T1000 (cell line): ENCODE measurements at places on chromosomes 6 and 20.

DNA sequence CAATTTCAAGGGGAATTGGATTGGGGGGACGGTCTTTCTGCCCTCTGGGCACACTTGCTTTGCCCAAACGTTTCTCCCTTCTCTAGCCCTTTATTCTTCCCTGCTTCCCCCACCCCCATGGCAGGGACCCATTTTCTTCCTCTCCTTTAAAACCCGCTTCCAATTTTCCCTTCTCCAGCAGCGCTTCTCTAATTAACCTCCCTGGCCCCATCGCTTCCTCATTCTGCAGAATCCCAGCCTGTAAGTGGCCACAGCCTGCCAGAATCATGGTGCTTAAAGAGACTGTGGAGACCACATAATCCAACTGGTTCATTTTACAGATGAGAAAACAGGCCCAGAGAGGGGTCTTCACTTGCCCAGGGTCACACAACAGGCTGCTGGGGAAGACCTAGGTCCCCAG lies 61.4 kb downstream of the CPNE5 start:
- no peak for DNase-seq

- DNase-seq, result no peak
Observed at GRCh38 chr6:15515660-15516375, 147.0 kb downstream of the DTNBP1 start.

- peak; percentile 10 for DNase-seq
Observed at GRCh38 chr6:35148167-35148741, 7.1 kb upstream of the TCP11 start.

GRCh38 chr6:45084257-45084656 lies 243.9 kb upstream of the RUNX2 start:
- no peak for DNase-seq

DNA sequence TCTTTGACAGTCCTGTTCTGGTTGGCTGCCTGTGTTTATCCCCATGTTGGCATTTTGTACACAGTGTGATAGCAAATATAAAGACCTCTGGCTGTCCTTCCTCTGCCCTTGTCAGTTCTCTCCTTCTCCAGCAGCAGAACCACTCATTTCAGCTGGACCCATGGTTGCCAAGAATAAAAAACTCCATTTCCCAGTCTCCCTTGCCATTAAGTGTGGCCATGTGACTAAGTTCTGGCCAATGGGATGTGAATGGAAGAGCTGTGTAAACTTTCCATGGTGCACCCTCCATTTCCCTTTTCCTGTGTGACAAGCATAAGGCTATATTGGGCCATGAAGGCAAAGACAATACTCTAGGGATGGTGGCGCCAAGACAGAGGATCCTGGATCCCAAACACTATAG lies 78.4 kb upstream of the TBC1D7 start:
- no peak for DNase-seq

GRCh38 chr6:25359191-25359861 lies 80.2 kb downstream of the CARMIL1 start:
- peak; percentile 18 for DNase-seq

- DNase-seq, result no peak
Observed at GRCh38 chr6:119436583-119436982, 87.0 kb upstream of the MAN1A1 start.

DNA sequence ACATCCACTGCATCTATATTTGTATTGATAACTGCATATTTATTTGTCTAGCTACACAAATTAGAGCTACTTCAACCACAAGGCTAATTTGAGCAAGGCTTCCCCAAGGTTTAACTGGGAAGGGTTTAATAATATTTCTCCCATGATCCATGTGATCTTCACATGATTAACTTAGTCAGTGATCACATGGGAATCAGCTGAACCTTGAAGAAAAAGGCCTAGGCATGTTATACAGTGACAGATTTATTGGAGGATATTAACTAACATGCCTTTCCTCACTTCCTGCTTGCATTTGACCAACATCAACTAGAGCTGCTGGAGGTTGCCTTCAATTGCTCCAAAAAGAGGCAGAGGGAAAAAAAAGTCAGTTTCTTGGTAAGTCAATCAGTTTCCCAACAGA lies 417.0 kb downstream of the HAO1 start:
- DNase-seq, result no peak

- DNase-seq, result no peak
Observed at GRCh38 chr6:108254433-108255410, 6.1 kb downstream of the SNX3 start.

DNA sequence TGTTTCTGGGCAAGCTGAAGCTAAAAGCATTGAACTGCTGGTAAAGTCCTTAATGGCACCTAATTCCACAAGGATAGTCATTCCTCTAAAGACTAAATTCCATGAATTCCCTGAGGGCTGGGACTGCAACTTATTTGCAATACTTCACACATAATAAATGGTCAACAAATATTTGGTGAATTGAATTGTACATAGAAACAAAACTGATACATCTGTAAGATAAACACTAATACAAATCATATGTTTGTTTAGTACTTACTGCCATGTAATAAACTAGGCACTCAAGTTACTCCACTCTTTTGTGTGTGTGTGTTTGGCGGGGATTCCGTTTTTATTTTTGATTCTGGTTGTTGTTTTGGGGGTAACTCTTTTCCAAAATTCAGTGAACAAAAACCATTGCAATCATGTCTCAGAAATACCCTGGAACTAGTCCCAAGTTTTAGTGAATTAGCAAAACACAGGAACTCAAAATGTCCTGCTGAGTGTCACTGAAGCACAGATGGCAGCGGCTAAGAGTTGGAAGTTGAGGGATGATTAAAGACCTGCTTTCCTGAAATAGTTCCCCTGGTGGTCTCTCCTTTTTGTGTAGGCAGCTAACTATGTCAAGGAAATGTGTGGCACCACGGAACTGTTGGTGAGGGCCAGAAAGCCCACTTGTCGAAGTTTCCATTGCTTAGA lies 74.8 kb upstream of the SNRPB2 start:
- DNase-seq, result no peak

GRCh38 chr6:97189767-97190166 lies 93.2 kb downstream of the MMS22L start:
- no peak for DNase-seq

- no peak for DNase-seq
Observed at GRCh38 chr6:11833626-11834592, 55.3 kb upstream of the ADTRP start.

GRCh38 chr20:53408691-53409446 lies 184.8 kb downstream of the ZNF217 start:
- DNase-seq, result no peak

- no peak for DNase-seq
Observed at GRCh38 chr6:45657226-45657625, 279.5 kb upstream of the SUPT3H start.

DNA sequence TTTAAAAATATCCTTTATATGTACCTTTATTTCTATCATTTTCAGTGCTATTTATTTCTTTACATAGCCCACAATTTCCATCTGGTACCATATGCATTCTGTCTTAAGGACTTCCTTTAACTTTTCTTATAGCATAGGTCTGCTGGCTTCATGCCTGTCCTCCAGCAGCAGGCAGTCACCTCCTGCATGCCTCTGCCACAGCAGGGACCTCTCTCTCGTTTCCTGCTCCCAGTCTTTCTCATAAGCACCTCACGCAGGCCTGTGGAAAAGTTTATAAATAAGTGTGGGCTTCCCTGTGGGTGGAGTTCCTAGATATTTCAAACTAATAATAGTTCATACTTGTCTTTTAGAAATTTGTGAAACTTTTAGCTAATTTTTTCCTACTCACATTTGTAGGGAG lies 133.9 kb downstream of the KCNQ5 start:
- no peak for DNase-seq

DNA sequence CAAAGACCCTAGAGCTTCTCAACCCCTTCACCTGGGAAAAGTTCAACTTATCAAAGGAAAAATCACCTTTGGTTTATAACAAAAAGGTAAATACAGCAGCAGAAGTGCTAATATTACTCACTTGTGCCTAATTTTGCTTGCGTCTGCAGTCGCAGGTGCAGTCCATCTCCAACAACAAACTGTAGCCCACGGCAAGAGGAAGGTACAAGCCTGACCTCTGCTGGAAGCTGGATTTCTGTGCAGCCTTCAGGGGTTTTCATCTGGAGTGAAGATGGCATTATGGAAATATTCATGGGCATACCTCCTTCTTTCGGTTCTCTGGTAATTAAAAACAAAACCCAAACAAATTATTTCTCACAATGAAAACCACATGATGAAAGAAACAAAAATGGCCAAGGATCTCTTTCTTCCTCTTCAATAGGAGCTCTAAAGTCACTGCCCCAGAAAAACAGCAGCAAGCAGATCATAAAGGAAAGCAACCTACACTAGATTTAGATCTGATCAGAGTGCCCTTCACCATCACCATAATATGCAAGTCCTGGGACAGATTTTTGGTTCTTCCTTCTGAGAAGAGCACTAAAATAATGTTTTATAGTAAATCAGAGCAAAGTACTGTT lies 7.8 kb downstream of the UBE3D start:
- peak; percentile 6 for DNase-seq

DNA sequence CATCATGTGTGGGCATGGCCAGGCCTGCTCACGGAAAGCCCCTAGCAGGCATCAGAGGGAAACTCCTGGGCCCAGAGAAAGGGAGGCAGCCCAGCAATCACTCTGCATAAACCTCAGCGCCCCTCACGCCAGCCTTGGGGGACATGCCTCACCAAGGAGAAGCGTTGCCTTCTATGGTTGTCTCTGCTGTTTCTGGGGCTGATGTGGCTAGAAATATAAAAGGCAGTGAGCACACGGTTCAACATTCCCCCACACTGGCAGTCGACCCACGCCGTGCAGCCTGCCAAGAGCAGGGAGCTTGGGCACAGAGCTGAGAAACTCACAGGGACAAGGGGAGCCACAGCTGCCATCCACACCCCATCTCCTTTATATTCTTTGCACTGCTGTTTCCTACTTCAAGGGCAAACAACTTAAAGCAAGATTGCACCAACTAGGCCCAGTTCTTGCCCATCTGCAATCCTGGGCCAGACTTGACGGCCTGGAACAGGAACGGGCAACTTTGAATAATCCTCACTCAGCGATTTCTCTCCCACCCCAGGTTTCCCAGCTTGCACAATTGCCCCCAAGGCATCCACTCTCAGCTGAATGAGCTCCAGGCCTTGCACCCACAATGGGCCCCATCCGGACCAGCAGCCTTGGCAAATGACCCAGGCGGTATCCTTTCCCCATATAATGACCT lies 35.5 kb upstream of the FOXC1 start:
- no peak for DNase-seq

- DNase-seq, result no peak
Observed at GRCh38 chr20:13017235-13017634, 8.5 kb downstream of the SPTLC3 start.

DNA sequence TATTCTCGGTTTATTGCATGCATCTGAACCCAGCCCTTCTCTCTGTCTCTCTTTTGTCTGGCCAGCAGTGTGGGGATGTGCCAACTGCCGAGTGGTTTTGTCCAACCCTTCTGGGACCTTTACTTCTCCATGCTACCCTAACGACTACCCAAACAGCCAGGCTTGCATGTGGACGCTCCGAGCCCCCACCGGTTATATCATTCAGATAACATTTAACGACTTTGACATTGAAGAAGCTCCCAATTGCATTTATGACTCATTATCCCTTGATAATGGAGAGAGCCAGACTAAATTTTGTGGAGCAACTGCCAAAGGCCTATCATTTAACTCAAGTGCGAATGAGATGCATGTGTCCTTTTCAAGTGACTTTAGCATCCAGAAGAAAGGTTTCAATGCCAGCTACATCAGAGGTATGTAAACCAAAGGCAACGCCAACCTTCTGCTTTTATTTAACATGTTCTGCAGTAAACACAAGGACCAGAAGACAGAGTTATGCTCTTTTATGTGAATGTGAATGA lies 65.8 kb downstream of the ADGRG6 start:
- DNase-seq, result no peak

DNA sequence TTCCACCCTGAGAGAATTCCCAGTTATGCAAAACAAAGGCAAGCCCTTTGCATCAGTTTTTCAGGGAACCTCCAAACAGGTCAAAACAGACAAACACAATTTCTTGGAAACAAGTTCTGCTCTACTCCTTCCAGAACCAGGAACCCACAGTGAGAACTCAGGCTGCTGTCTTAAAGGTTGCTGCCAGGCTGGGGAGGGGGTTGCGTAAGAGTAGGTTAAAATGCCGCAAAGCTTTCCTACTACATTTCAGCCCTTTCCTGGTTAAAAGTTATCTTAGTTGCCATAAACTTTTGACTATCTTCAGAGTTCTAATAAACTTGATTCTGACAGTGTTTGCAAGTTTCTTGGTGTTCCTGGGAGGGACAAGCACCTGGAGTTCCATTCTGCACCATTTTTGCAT lies 33.8 kb downstream of the KPNA5 start:
- DNase-seq, result no peak

DNA sequence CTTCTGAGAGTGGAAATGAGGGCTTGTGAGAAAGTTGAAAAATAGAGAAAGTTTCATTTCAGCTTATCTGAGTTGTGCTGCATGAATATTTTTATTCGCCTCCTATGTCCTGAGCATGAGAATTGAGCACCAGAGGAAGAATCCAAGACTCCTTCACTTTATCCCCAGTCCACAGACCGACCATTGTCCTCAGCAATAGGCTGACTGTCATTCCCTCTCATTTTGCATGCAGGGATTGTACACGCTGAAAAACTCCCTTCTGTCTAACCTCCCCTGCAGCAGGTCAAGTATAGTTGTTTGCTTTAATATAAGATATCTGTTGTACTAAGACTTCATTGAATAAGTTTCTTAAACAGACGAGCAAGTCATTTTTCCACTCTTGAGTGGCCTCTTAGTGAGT lies 437.6 kb downstream of the PRKN start:
- no peak for DNase-seq

- no peak for DNase-seq
Observed at GRCh38 chr6:125951323-125951722, 5.2 kb upstream of the HINT3 start.

DNA sequence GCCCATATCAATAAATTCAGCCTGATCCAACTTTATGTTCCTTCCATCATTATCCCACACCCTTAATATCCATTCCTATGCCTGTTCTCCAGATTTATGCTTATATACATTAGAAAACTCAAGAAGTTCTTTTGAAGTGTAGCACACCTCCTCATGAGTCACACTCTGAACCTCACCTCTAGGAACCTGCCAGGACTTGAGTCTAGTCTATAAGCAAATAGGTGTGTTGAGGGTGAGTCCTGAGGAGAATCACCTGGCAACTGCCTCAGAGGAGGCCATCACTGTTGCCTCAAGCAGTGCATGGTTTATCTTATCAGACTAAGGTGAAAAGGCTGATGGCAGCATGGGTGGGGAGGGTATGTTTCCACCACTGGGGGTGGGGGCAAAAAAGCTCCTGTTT lies 496.7 kb downstream of the C6orf118 start:
- no peak for DNase-seq

DNA sequence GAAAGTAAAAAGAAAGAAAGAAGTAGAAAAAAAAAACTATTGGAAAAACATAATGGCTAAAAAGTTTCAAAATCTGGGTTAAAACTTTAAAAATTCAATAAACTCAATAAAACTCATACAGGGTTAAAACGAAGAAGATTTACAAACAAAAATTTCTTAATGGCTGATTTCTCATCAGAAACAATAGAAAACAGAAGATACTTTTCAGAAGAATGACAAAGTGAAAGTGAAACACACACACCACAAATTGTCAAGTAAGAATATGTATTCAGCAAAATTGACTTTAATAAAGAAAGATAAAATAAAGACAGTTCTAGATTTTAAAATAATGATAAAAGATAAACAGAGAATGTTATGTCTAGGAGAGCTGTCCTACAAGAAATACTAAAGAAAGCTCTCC lies 618.9 kb upstream of the GJE1 start:
- DNase-seq, result no peak

GRCh38 chr6:89433252-89434149 lies 549 bp downstream of the ANKRD6 start:
- no peak for DNase-seq
